NCI-H1417 (cell line): ENCODE measurements at places on chromosomes 2 and 18.
A peak's percentile ranks its signal among the peaks of the same experiment; 100 is the strongest.

- no peak for DNase-seq
Measured at GRCh38 chr2:22788749-22789327, 596.1 kb upstream of the KLHL29 start.

DNA sequence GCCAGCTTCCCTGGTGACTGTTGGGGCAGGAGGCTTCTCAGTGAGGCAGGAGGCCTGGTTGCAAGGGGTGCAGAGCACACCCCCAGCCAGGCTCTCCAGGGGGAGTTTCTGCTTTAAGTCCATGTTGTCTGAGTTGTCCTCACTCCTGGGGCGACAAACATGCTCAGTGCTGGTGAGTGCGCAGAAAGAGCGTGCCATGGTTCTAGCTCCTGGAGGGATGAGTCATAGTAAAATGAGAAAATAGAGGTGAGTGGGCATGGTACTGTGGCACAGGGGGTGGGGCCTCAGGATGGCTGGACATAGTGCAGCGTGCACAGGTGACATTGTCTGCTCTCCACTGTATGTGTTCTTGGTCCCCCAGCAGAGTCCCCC lies 457.2 kb upstream of the HS6ST1 start:
- DNase-seq: no peak

DNA sequence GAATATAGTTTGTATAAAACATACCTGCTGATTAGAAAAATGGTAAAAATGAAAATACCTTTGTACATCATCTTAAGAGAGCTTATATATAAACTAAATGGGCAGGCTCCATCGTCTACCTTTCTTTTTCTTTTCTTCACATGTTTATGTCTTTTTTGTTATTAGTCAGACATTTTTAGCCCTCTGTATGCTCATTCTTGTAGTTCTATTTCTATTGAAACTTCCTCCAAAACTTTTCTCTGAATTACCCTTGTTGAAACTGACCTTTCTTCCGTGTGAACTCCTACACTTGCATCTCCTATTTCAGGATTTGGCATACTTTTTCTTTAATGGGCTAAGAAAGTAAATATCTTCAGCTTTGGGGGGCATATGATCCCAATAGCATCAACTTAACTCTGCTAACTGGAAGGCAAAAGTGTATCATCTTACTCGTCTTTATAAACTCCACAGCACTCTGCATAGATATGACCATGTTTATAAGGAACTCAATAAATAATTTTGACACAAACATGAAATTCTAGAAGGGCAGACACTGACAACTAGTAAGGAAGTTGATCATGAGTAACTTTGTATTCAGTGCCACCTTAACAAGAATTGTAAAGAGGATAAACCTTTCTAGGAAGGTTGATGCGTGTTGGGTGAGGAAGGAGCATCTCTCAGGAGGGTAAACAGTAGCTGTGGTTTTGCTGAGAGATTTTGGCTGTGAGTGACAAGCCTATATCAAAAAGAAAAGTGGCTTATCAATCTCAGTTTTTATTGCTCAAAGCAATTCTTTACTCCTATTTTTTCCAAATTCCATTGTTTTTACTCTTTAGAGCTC lies 127.6 kb downstream of the PIK3C3 start:
- DNase-seq: no peak

DNA sequence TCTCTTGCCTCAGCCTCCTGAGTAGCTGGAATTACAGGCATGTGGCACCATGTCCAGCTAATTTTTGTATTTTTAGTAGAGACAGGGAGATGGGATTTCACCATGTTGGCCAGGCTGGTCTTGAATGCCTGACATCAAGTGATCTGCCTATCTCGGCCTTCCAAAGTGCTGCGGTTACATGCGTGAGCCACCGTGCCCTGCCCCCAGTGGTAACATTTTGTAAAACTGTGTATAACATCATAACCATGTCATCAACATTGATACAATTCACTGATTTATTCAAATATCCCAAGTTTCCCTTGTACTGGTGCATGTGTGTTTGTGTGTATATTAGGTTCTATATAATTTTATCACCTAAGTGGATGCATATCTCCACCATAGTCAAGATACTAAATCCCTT lies 70.0 kb downstream of the PDCL3 start:
- no peak for DNase-seq

- DNase-seq: no peak
Measured at GRCh38 chr2:5764041-5764440, 71.9 kb downstream of the SOX11 start.

GRCh38 chr18:57150081-57150480 lies 3.2 kb downstream of the BOD1L2 start:
- no peak for DNase-seq

DNA sequence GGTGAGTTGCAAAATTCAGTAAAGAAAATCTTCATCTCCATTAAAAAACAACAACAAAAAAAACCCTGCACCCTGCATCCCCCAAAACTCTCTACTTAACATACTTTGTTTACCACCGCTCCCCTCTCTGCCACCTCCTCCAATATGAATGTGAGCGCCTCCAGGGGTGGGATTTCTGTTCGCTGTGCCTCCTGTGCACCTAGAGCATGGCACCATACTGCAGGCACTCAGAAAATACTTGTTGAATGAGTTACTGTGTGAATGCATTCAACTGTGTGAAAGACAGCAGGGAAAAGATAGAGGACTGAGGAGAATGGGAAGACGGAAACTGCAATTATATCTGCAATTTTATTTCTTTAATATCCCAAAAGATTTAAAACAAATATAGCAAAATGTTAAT lies 4.5 kb downstream of the CEBPZ start:
- no peak for DNase-seq

DNA sequence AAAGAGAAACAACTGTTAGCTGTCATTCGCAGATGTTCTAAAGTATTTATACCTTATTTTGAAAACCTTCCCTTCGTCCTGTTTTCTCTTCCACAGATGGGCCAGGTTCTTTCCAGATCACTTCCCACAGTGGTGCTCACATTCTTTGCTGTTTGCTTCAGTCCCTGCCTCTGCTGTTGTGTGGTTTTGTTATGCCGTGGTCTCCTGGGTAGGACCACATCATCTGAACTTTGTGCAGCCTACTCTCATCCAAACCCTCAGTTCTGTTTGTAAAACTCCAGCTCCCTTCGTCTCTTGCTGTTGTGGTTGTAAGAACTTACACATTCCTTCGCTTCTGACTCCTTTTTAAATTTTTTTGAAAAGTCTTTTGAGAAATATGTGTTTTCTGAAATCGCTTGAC lies 38.1 kb downstream of the ZNF236 start:
- DNase-seq: no peak

- DNase-seq: no peak
Measured at GRCh38 chr2:21461754-21462240, 338.0 kb downstream of the TDRD15 start.

- peak; percentile 54 for DNase-seq
Measured at GRCh38 chr2:99644419-99644787, 154.6 kb upstream of the REV1 start.

GRCh38 chr2:118654945-118655344 lies 192.5 kb downstream of the EN1 start:
- DNase-seq: no peak

GRCh38 chr18:22800551-22800951 lies 132.6 kb upstream of the RBBP8 start:
- no peak for DNase-seq

DNA sequence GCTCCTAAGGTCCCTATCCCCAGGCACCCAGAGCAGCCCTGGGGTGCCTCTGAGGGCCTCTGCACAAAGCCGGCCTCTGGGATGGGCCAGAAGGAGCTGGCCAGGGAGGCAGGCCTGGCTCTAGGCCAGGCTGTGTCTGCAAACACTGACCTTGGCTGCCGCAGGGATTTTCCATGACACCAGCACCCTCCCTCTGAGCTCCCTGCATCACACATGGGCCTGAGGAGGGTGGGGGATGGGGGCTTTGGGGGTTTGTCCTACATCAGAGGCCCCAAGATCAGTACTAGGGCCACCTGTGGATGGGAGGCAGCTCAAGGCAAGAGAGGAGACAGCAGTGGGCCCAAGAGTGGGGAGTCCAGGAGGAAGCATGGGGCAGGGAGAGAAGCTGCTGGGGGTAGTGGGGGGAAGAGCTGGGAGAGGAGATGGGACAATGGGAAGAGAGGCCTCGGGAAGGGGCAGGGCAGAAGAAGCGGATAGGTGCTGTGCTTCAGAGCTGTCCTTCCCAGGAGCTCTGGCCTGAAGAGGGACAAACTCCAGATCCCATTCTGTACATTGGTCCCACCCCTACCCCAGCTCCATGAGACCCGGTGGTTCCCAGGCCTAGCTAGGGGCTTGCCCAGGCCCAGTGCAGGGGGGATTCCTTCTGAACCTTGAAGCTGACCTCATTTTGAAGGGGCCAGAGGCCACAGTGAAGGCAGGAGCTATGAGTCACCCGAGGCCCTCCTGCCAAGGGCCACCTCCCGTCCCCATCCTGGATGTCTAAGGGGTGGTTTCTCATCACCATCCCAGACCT lies 28.0 kb downstream of the KCNK3 start:
- DNase-seq: peak; percentile 29

GRCh38 chr2:202009019-202009481 lies 24.6 kb upstream of the FZD7 start:
- peak; percentile 66 for DNase-seq

- no peak for DNase-seq
Measured at GRCh38 chr2:151976945-151977353, 121.9 kb downstream of the CACNB4 start.

DNA sequence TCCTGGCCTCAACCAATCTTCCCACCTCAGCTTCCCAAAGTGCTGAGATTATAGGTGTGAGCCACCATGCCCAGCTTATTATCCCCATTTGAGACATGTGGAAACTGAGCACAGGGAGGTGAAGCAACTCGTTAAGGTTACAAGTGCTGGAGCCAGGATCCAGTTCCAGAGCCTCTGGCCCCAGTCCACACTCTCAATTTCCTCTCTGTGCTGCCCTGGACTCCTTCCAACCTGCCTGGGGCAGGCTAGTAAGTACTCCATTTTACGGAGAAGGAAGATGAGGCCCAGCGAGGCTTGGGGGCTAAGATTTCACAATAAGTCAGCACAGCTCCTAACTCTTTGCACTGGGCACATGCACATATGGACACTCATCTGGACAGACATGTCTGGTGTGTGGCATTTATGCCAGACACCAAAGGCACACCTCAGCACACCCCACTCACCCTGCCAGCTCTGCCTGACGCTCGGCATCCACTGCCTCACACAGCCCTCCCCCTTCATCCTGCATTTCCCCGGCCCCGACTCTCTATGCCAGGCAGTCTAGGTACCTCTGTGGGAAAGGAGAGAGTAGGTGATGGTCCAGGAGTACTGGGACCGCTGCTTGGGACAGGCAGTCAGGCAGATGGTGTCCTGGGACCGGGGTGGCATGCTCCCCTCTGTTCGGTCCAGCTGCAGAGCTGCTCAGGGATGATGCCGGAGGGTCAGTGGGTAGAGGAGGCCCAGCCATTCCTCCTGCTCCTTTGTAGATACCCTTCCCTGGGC lies 20.5 kb downstream of the CFAP65 start:
- no peak for DNase-seq

DNA sequence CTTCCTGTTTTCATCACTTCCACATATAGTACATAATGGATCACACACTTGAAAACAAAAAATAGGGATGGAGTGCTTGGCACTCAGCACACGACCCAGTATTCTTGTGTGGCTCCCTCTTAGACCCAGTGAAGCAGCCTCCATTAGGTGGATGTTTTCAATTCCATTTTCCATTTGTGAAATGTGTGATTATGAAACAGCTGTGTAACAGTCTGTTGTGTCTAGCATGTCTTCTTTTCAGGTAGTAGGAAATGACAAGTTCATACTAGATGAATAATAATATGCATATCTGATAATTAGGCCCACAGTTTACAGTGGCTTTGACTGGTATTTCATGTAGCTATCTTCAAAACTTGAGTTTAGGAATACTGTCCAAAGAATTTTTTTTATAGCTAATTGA lies 35.5 kb downstream of the EML6 start:
- DNase-seq: no peak

DNA sequence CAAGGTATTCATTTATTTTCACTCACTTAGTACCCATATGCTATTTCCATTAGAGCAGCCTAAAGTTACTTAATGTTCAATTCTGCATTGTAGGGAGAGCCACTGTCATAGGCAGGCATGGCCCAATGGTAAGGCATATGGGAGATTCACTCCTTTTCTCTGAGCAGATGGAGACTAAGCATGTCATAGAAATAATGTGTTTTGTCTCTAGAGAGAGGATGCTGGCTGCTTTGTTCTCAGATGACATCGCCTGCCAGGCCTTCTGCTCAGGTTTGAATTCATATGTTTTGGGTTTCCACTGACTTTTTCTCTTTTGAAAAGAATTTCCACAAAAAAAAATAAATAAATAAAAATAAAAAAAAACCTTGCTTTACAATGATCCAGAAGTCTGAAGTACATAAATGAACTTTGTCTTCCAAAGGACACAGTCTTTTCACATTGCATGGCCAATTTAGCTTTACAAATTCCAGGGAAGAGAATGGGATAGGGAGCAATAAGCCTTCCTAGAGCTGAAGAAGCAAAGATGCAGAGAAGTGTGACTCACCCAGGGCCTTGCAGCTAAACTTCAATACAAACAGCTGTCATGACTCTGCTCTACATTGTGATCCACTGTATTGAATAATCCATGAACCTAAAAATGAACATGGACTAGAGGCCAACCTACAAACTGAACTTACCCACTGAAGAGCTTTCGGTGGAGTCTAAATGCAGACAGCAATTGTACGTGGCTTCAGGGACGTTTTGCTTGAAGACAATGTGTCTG lies 422.5 kb downstream of the CMPK2 start:
- no peak for DNase-seq

GRCh38 chr2:181680055-181680936 lies at the start of gene NEUROD1:
NEUROD1 (minus strand) TSS chr2:181680517; CDS start chr2:181678860, 1,657 bp downstream.
- peak; percentile 69 for DNase-seq

- DNase-seq: no peak
Measured at GRCh38 chr2:197925204-197925603, 120.8 kb downstream of the PLCL1 start.

DNA sequence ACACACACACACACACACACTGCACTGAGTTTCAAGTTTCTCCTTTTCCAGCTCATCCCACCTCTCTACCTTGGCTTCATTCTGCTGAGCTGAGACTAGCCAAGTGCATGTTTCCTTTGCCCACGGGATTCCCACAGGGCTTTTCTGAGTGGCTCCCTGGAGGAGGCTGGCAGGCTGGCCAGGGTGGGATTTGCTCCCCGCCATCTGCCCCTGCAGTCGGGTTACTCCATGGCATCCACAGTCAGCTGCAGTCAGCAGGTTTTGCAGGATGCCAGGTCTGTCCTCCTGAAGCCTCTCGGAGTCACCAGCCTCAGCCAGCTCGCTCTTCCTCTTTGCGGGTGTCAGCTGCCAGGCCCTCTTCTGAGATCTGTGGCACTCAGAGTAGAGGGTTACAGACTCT lies 783.7 kb upstream of the SOX11 start:
- peak; percentile 76 for DNase-seq

DNA sequence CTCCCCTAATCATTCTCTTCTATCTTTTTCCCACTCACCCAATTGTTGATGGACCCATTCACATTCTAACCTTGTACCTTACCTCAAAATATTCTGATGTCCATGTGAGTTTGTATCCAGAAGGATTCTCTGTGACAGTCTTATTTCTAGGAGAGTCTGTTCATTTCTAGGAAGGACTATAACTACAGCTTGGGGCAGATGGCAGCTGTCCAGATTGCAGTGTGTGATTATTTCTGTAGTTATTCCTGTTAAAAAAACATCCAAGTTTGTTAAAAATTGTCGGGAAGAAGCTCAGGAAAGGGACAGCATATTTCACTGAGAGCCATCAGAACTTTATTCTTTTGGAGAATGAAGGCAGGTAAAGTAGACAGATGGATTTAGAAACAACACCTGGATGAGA lies 142.6 kb downstream of the RAPGEF4 start:
- DNase-seq: no peak
